Jurkat, Clone E6-1 (cell line): ENCODE measurements at places on chromosomes 4 and X.

DNA sequence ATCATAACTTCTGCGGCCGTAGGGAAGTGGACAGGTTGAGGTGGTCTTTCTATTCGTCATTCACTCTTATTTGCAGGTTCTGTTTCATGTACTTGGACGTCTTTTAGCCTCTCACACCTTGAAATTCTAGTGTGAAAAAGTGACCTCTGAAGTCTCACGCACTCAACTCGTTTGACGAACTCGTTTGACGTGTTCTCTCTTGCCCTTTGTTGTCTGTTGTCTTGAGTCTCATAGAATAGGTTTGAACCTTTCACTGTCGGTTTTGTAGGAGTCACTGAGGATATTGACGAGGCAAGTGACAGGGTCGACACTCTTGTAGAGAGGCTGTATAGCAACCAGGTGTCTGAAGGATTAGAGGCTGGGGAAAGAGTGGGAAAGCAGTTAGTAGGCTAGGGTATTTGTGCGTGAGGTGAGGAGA lies 1.1 kb upstream of the PGRMC2 start:
- peak; percentile 35 for DNase-seq

GRCh38 chrX:54494989-54495813 lies 833 bp downstream of the FGD1 start:
- no peak for DNase-seq

- no peak for DNase-seq
These were observed 64.1 kb upstream of the PDGFRA start for GRCh38 chr4:54165011-54165410.

DNA sequence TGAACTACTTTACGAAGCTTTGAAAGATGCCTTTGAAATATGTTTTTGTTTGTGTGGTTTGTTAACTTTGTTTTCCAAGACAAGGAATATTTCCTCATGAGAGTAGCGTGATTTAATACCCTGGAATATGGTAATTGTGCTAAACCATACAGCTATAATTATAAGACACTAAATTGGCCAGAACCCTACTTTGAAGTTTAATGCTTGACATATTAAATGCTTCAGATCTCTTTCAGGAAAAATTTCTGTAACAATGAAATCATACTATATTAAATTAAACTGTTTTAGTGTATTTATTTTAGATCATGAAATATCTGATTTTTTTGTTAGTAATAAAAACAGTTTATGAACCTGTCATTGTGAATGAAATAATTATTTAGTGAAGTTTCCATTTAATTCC lies 63.5 kb downstream of the DCLK2 start:
- DNase-seq, result no peak

DNA sequence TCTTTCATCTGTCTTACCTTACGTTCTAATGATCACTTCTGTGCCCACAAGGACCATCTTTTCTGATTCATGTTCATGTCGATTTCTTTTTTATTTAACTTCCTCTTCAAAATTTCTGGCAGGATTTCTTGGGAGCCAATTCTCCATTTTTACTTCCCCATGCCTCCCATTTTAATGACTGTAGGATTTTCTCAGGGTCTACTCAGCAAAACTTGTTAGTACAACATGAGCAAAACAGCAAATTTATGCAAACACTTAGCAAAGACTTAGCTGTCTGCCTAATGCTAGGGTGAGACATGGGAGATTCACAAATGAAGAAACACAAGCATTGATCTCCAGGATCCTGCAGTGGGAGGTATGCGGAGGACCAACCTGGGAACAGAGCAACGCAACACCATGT lies 5.5 kb downstream of the CD38 start:
- no peak for DNase-seq

GRCh38 chr4:54586320-54586955 lies 71.3 kb upstream of the KIT start:
- DNase-seq, result no peak

- DNase-seq, result no peak
These were observed 35.6 kb upstream of the UGDH start for GRCh38 chr4:39562792-39563191.

- no peak for DNase-seq
These were observed 93.8 kb downstream of the HS3ST1 start for GRCh38 chr4:11334887-11335286.

DNA sequence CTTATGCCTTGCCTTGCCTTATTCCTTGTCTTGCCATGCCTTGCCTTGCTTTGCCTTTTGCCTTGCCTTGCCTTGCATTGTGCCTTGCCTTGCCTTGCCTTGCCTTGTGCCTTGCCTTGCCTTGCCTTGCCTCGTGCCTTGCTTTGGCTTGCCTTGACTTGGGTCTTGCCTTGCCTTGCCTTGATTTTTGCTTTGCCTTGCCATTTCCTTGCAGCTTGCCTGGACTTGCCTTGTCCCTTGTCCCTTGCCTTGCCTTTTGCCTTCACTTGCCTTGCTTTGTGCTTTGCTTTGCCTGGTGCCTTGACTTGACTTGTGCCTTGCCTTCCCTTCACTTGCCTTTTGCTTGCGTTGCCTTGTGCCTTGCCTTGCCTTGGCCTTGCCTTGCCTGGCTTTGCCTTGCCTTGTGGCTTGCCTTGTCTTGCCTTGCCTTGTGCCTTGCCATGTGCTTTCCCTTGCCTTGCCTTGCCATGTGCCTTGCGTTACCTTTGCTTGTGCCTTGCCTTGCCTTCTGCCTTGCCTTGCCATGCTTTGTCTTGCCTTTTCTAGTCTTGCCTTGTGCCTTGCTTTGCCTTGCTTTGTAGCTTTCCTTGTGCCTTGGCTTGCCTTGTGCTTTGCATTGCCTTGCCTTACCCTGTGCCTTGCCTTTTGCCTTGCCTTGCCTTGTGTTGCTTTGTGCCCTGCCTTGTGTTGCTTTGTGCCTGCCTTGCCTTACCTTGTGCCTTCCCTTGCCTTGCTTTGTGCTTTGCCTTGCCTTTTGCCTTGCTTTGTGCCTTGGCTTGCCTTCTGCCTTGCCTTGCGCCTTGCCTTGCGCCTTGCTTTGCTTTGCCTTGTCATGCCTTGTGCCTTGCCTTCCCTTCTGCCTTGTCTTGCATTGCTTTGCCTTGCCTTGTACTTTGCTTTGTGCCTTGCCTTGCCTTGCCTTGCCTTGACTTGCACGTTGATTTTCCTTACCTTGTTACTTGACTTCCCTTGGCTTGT lies 92.8 kb downstream of the TAB3 start:
- no peak for DNase-seq

- DNase-seq, result no peak
These were observed at the start of gene STBD1 for GRCh38 chr4:76305971-76306881. TSS of gene STBD1 (plus strand) at chr4:76306733. CDS start at chr4:76306770, 37 bp downstream.

DNA sequence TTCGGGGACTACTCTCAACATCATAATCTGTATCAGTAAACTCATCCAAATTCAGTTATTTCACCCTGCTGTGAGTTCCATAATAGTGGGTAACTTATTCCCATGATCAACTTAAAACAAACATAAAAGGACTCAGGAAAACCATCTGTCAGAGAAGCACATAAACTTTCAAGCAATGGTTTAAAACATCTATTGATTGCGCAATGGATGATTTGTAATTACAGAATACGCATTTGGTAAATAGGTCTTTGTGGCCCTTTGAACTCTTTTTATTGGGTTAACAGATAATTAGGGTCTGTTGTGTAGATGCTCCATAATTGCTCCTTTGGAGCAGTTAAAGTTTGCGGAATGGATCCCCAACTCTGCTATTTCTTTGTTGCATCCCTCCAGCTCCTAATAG lies 115.3 kb downstream of the KIT start:
- no peak for DNase-seq

GRCh38 chrX:114712466-114712865 lies 128.6 kb downstream of the HTR2C start:
- DNase-seq, result no peak

GRCh38 chr4:46967631-46968030 lies 25.8 kb downstream of the GABRA4 start:
- DNase-seq, result no peak
